ENCODE measurements at places on chromosomes 13 and 19.

DNA sequence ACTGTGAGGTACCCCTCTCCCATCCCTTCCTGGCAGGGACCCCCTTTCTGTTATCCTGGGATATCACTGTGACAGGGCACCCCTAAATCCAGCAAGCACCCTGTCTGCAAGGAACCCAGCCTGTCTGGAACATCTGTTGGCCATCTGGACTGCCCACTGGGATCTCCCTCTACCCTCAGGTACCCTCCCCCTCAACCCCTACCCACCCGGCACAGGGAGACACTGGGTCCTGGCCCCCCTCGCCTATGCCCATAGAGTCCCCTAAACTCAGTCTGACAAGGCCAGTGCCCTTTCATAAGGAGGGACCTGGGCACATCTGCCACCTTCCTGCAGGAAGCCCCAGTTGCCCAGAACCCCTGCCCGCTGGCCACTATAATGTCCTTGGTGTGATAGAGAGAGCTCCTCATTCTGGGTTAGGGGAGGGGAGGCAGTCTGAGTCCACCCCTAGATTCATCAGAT is 2.8 kb upstream of the SLC27A5 start:
- no peak for DNase-seq

DNA sequence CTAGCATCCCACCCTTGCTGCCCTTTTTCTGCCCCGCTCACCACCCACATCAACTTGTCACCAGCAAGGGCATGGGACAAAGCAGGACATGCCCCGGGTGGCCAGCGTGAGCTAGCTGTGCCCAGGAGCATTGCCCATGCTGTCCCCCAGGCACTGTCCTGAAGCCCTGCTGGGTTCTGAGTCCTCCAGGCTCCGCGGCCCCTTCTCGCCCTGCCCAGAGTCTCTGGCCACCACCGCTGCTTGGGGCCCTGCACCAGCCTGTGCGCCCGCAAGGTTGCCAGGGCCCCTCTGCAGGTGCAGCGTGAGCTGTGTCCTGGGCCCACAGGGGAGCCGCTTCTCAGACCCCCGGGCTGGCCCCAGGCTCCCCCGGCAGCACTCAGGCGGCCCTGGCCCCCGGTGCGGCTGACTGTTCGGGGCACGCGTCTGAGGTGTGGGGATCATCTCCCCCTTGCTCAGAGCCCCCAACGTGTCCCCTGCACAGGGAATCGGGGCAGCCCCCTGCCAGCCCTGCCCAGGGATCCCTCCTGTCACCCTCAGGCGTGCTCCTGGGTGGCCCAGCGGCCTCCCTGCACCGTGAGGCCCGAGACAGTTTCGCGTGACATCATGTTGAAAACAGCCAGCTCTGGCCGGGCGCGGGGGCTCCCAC is 4.1 kb downstream of the CSNK1G2 start:
- DNase-seq = no peak

DNA sequence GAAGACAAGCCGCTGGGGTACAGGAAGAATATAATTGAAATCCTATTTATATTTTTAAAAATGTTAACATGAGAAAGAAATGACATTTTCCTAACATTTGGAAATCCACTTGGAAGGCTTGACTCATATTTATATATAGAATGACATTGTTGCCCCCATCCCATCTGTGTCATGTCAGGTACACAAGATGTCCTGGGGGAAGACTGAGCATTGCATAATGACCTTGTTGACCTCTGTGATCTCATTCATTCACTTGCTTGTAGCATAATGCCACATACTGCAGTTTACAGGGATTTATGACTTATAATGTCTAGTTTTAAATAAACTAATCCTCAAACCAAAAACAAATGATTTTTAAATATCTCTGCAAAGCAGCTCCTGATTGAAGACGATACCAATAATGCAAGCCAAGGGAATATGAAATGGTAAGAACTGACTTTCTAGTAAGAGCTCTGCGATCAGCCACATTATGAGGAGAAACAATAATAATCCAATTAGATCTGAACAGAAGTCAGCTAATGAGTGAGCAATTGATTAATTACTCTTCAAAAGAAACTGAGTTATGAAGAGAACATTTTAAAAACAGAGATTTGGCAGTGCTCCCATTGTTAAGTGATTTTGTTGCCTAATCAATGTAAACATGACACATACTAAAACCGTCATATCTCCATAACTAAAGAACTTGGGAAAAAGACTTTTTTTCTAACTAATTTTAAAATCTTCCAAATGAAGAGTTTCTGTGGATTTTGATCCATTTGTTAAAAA is 21.2 kb upstream of the VWA8 start:
- DNase-seq = no peak

DNA sequence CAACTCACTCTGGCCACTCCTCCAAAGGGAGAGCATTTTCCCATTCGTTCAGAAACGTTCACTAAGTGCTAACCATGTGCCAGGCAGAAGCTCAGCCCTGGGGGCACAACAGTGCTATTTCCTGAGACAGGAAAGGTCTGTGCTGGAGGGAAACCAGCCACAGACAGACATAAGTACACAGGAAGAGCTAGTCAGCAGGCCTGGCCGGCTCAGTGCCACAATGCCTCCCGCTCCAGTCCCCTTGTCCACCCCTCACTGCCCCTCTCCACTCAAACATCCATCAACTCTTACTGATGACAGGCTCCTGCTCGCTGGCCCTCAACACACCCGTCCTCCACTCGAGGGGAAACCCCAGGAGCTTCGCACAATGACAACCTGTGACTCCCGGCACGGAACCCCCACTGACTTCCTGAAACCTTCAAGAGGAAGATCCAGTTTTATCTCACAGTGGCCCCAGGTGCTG is 11.3 kb upstream of the PLA2G4C start:
- peak; percentile 14 for DNase-seq

- DNase-seq = no peak
These were observed 17.1 kb upstream of the LATS2 start for GRCh38 chr13:21078501-21078900.

DNA sequence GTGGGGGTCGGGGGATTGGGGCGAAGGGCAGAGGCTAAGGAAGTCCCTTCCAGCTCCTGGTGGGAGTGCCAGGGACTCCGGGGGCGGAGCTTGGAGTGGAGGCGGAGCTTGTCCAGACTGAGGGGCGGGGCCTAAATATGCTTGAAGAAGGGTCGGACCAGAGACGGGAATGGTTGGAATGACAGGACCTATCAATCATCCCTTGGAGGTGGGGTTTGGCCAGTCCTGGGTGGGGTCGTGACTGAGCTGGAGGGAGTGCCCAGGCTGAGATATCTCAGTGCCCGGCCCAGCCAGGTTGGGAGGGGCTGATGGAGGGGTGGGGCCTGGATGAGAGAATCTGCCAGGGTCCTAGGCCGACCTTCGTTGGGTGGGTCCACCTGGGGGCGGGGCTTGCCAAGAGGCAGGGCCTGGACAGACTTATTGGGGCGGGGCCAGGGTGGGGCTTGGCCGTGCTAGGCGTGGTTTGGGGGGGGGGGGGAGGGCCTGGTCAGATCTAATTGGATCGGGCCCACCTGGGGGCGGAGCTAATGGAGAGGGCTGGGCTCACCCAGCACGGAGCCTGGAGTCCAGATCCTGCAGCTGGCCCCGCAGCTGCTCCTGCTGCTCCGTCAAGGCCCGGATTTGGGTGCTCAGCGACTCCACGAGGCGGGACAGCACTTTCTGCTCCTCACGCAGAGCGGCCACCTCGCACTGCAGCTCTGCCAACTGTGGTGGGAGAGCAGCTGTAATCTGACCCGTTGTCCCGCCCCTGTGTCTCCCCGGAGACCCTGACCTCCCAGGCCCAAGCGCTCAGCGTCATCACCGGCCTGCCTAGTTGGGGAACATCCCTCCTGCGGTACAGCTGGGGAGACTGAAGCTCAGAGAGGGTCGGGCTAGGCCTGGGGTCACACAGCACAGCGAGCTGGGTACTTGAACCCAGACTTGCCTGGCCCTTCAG is 2.6 kb upstream of the WIZ start:
- no peak for DNase-seq

DNA sequence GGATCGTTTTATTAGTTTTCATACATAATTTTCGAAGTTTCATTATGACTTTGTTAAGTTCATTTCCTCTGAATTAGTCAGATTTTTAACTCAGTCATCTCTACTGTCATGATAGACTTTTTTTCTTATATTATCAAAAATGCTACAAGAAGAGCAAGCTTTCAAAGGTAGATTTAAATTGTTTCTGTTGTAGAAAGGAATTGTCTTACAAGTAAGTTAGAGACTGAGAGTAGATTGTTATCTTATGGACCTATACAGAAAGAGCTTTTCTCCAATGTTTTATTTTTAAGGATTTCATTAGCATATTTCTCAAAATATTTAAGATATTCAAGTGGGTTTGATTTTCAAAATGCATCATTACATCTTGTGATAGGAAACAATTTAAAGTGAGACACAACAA is 2.7 kb downstream of the MAB21L1 start:
- no peak for DNase-seq

DNA sequence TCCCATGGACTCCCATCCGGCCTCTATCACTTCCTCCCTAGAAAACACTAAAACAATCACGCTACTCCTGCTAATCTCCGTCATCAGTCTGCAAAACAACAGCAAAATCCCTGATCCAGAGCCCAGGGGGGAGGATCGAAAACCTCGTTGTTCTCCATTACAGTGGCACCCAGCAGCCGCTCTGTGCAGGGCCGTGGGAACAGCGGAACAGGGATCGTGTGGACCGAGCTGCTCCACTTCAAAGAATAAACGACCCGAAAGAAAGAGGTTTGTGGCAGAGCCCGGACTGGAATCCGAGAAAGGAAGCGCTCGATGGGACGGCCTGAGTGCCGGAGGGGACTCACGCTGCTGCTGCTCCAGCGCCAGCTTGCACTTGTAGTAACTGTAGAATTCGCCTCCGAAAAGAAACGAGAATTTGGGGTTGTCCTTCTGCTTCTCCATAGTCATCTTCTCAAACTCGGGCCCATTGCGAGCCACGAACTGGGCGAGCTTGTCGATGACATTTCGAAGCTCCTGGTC is 652 bp downstream of the CHERP start:
- DNase-seq = no peak

- DNase-seq = no peak
These were observed 1670.2 kb upstream of the PCDH20 start for GRCh38 chr13:63085851-63086250.

- no peak for DNase-seq
These were observed 2.1 kb downstream of the SNAPC2 start for GRCh38 chr19:7921967-7922835.

DNA sequence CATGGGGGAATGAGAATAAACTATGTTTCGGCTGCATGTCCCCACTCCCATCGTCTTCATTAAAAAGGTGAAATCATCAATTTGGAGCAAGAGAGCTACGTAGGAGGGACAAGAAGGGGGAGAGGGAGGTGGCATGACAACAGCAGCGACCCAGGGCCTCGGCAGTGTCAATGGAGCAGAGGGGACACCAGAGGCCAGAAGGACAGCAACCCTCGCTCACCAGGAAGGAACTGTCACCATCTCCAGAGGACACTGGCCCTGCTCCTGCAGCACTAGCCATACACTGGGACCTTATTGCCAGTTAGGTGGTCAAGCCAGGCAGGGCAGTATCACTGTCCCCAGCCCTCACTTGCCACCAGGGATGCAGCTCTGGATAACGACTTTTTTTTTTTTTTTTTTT is 34.2 kb downstream of the NAXD start:
- DNase-seq = no peak

- peak; percentile 75 for DNase-seq
These were observed 1.4 kb upstream of the CD37 start for GRCh38 chr19:49333811-49334288.

- no peak for DNase-seq
These were observed 84.0 kb upstream of the SLC7A1 start for GRCh38 chr13:29679396-29680053.

GRCh38 chr13:113770937-113771336 is 11.9 kb downstream of the TMEM255B start:
- no peak for DNase-seq

- no peak for DNase-seq
These were observed 4.9 kb upstream of the SULT2A1 start for GRCh38 chr19:47890865-47891621.

DNA sequence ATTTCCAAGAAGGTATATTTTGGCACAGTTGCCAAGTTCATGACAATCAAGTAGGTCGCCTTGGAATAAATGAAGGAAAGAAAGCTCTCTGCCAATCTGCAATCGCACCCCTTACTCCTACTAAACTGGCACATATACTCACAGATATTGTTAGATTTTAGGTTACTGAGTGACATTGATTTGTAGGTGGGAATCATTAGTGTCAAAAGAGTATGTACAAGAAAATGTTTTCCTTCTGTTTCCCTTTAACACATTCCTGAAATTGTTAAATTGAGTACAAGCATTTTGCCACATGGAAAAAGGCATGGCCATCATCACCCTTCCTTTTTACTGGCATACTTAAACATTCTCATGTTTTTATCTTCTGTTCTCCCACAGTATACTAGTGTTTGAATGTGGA is 2868.3 kb upstream of the PCDH20 start:
- no peak for DNase-seq

- no peak for DNase-seq
These were observed 37.4 kb downstream of the TMEM255B start for GRCh38 chr13:113796211-113796963.

- no peak for DNase-seq
These were observed 116.6 kb upstream of the RNF113B start for GRCh38 chr13:98293570-98294142.

- peak; percentile 89 for DNase-seq
These were observed at the start of gene GADD45GIP1 for GRCh38 chr19:12956446-12957388. Gene GADD45GIP1 (minus strand): TSS chr19:12957223. CDS start chr19:12957212, 11 bp downstream.

GRCh38 chr13:41122838-41123237 is 9.8 kb downstream of the KBTBD6 start:
- no peak for DNase-seq

- DNase-seq = no peak
These were observed 5.6 kb upstream of the FOSB start for GRCh38 chr19:45462174-45462573.

GRCh38 chr13:73428706-73429105 is 369.9 kb downstream of the KLF5 start:
- no peak for DNase-seq

- DNase-seq = no peak
These were observed 141.7 kb downstream of the EFNB2 start for GRCh38 chr13:106393776-106394175.

Data from activated CD4-positive, alpha-beta T cell treated with anti-CD3 and anti-CD28 coated beads, Interleukin-2, amount 50 U/mL, for 16 hours (primary cell).